ENCODE measurements at places on chromosomes 3 and 15.

DNA sequence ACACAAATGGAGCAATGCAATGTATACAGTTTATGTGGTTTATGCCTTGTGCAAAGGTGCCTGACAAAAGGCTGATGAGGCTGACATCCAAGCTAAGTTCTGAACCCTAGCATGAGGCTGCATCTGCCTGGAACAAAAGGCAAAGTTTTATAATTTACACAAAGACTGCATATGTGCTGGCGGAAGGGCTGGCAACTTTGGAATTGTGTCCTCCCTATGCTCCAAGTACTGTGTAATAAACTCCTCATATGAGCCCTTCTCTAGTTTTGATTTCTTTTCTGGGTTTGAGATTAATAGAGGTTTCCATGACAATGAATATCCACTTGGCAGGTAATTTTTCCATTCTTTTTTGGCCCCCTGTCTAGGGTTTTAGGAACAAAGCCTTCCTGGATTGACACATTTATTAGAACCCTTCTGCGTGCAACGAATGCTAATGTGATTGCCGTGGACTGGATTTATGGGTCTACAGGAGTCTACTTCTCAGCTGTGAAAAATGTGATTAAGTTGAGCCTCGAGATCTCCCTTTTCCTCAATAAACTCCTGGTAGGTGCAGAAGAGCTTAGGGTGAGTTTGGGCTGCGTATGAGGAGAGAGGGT, 10.8 kb downstream of the PLA1A start:
- no peak for DNase-seq

GRCh38 chr3:129992781-129993180, 18.3 kb downstream of the TRH start:
- DNase-seq = no peak

DNA sequence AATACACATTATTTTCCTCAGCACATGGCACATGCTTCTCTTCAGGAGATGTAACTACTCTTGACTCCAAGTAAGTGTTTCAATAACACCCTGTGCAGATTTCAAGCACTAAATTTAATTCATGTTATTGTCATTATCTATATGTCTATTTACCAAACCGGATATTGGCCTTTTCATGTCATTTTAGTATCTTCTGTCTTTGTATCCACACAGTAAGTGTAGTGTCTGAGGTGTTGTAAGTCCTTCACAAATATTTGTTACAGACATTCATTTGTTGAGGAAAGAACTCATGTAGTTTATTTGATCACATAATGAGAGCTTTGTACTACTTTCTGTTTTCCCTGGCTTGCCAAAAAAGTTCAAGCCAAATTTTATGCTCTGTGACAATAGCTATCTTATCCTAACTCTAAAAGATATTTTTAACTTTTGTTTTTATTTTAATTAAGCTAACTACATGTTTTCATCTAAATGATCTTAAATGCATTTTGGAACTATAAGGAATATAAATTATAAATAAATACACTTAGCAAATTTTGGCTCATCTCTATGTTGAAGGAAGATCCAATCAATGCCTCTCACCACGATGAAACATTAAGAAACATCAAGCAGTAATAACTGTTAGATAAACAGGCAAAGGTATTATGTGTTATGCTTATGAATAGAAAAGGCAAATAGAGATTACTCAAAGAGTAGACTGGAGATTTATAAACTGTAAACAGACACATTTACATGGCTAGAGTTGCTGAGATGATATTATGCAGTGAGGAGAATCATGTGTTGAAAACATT, 48.3 kb downstream of the SPTSSB start:
- no peak for DNase-seq

DNA sequence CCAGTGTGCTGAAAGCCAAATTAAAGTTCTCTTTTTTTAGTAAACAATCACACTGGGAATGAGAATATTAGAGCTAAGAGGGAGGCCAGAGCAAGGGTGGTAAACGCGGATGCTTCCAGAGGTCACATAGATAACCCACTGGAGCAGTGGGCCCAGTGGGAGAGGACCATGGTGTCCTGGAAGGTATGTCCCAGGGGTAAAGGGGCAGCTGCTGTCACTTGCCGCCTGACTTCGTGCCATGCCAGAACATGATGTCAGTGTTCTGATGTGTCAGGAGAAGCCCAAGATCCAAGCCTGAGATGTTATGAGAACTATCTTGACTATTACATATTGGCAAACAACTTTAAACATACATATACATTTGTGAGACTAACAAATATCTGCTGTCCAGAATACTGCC, 211.9 kb upstream of the IL12A start:
- no peak for DNase-seq

DNA sequence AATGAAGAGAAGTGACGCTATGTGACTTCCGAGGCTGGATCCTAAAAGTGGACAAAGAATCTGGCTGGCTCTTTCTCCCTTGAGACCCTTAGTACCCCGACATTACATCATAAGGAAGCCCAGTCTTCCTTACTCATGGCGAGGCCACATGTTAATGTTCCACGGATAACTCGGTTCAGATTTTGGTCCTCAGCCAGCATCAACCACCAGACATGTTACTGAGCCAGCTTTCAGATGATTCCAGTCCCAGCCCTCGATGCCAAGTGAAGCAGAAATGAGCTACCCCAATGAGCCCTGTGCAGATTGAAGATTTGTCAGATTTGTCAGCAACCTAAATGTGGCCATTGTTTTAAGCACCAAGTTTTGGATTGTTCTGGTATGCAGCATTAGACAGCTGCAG, 46.6 kb downstream of the SLCO2A1 start:
- DNase-seq = no peak

DNA sequence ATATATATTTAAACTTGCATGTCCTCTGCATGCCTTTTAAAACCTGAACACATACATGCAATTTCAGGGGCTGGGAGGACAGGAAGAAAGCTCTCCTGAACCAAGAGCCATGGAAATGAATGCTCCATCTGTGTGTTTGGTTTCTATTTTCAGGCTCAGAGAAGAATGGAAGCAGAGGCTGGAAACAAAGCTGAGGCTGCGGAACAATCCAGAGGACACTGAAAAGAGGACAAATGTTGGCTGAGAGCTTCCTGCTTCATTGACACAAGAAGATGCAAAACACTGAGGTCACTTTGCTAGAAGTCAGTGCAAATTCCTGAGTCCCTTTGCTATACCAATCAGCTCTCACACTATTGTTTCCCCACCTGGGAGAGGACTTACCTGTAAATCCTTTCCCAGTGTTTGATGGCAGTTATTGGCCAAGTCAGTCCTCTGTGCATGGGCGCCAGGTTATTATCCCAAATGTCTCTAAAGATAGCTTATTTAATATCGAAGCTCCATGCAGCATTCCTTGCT, 12.7 kb downstream of the FAM240A start:
- no peak for DNase-seq

DNA sequence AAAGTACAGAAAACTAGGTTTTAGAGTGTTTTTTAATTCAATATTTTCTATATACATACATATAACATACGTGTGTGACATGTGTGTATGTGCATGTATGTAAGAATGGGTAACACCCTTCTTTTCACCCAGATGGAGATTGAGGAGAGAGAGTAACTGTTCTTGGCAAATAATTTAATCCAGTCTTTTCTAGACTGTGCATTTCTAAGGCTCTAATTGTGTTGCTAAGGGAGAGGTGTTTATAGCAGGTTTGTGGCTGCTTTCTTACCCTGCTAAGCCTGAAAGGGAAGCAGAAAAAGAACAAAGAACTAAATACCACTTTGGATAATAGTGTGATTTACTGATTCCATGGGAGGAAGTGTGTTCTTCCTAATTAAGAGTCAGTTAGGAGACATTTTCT, 46.0 kb upstream of the ALDH1L1 start:
- no peak for DNase-seq

DNA sequence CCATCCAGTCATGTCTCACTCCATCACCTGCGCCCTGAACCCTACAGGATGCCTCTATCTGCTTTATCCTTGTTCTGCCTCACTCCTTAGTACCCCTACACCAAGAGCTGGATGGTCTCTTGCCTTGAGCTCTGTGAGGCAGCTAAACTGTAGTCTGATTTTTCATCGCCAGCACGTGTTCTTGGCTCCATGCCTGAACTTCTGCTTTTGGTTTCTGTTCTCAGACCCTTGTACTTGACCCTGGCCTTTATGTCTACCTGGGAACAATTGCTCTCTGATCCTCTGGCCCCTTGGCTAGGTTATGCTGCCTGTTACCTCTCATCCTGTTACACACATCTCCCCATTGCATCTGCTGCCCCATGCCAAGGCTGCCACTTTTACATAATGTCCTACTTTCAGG, 318.0 kb upstream of the LMCD1 start:
- no peak for DNase-seq

DNA sequence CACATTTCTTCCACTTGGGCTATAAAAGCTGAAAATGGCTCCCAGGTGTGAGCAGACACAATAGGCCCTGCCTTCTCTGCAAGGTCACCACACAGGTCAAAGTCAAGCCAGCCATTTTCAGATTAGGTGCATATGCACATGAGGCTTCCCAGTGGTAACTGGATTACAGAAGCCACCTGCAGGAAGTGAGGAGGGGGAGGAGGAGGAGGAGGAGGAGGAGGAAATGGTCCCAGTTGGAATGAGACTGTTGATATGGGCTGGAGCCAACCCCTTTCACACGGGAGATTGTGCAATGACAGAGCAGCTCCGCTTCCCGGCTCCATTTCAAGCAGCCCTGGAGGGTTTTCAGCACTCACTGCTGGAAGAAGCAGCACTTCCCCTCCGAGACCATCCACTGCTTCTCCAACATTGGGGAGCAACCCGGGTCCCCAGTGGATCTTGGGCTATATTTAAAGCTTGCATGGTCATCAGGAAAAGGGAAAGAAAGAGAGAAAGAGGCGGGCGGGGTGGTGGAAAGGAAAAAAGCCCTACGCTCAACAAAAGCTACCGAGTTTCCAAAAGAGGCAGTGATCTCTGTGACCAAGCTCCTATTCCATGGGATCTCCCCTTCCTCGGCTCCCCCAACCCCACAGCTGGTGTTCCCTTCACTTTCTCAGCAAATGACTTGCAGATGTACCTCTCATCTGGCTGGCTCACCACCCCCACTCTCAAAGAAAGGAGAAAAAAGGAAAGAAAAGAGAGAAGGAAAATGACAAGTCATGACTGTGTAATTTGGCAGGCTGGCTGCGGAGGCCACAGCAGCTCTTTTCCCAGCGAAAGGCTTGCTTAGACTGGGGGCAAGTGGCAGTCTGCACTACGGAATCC, 58.3 kb downstream of the LRIG1 start:
- DNase-seq = no peak

GRCh38 chr3:76122007-76122406, 336.7 kb upstream of the ZNF717 start:
- no peak for DNase-seq
